ENCODE measurements at places on chromosomes 12 and 14.

DNA sequence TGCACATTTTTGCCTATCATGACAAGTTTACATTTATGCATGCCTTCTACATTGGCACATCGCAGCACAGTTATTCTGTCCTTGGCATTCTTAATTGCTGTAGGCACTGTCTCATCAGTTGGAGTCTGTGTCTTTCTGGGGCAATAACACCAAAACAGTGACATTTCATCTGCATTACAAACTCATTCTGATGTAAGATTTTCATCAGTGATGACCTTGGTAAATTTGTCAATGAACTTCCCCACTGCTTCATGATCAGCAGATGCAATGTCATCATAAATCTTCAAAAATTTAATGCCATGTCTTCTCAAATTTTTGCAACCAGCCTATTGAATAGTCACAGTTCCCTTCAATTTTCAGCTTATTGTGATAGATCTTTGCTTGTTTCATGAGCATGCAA, 85.5 kb downstream of the CAPZA3 start:
- DNase-seq: no peak

GRCh38 chr12:42789808-42790760, 200.5 kb upstream of the PRICKLE1 start:
- DNase-seq: no peak

DNA sequence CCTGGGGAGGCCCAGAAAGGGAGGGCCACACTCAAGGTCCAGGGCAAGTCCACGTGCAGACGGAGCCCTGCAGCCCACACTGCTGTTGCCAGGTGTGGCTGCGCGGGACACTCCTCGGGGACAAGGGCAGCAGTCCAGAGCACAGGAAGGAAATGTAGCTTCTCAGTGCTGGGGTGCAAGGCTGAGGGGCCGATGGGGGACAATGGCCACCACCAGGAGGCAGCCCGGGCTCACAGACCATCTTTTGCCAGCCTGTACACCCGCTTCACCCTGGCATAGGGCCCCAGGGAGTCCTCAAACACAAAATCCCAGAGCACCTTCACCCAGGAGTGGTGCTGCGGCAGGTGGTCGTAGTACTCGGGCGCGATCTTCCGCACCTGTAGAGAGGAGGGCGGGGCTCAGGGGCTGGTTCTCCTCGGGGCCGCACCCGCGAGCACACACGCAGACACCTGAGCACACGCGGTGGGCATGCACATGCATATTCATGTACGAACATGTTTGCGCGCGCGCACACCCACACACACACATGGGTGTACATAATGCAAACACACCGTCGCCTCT, 12.8 kb downstream of the DEGS2 start:
- no peak for DNase-seq

DNA sequence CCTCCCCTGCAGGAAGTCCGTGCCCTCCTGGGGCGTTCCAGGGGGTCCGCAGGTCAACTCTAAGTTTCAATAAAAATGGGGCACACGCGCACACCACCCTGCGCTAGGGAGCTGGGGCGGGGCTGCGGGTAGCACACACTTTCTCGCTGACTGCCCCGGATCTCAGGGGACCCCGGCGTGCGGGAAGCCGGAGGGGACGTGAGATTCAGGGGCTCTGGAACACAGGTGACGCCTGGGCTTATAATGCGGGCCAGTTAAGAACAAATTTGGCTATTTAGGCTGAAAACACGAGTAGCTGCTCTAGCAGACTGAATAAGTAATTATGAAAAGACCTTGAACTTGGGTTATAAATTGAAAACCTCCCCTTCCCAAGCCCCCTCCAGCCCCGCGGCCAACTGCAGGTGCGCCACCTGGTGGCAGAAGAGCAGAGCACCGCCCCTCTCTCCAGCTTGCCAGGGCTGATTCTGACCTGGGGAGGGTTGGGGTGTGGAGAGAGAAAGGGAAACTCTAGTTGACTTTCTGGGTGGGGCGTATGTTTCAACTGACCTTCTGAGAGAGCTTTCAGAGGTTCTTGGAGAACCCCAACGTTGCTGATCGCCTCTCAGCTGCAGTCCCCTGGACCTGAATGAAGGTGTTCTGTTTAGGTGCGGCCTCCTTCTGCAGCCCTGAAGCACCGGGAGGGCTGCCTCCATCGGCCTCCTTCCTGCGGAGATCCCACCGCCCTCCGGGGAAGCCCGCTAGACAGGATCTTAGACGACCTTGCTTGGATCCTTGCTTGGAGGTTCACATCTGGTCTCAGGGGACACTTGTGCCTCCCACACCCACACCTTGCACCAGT, 118.4 kb upstream of the EVL start:
- DNase-seq: no peak

DNA sequence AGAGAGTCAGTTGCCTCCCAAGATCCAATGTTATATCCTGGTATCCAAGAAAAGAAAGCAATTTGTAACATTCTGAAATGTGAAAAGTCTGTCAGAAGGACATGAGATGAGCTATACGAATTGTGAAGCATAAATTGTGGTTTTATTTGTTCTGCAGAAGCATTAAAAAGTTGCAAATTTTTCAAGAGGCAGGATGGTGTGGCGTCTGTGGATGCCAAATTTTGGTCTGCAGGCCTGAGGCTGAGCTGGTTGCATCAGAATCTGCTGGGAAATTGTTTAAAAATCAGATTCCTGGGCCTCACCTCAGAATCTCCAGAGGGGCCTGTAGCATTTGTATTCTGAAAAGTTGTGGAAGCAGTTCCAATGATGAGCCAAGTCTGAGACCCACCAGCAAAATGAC, 284.7 kb downstream of the NUAK1 start:
- no peak for DNase-seq

GRCh38 chr12:131153956-131154355, 200.2 kb downstream of the ADGRD1 start:
- no peak for DNase-seq

Measured in HS-5 (cell line).